Mammary epithelial cell (primary cell): ENCODE measurements at places on chromosomes 13 and 19. TPM values are rescaled to one million over a fixed set of nuclear protein-coding genes. Genes with fewer than 3 reads are reported as not detected.

DNA sequence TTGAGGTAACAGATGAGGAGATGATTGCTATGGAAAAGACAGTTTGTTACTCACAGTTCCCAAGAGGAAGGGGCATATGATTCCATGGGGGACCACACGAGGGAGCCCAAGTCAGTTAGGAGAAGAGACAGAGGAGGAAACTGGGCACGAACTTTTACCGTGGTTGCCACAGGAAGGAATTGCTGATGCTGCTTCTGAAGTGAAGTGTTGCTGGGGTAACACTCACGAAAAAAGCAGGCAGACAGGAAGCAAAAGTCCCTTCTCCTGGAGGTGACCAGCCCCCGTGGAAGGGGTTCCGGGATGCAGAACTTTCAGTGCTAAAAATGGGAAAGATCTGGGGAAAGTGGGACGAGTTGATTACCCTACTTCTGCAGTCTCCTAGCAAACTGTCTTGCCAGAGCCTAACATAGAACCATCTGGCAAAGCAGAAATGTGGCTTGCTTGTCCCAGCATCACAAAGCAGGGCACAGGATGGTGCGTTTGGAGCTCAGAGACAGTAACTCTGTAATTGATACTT, 35.4 kb upstream of the MAP3K10 start:
- no peak for DNase-seq

GRCh38 chr19:18406749-18407148, 9.3 kb upstream of the LRRC25 start:
- no peak for DNase-seq

DNA sequence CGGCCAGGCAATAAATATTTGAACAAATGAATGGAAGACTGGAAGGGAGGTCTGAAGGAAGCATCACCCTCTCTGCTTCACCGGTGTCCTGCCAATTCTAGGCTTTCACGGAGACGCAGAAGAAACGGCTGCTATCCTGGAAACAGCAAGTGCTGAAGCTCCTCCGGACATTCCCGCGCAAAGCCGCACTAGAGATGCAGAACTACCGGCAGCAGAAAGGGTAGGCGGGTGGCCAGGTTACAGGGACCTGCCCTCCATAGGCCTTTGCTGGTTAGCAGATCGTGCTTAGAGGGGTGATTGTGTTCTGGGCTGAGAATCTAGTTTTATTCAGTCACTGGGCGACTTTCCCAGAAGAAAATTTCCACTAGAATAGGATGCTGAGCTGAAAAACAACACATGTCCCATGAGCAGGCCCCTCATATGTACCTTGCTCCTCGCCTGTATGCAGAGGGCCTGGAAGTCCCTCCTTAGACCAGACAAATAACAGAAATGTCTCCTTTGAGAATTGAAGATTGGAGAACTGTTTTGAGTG, 11.0 kb downstream of the PAF1 start:
- no peak for DNase-seq

- no peak for DNase-seq
These were observed 644.7 kb upstream of the KLF12 start for GRCh38 chr13:74778946-74779345.

SOX1 gene
- polyA plus RNA-seq: not detected

TNFSF13B gene
- 0.11 TPM for polyA plus RNA-seq

ADAMTSL5 gene
- 6.0 TPM for polyA plus RNA-seq

LAIR2 gene
- not detected for polyA plus RNA-seq
